ENCODE measurements at places on chromosomes 2 and 18.

DNA sequence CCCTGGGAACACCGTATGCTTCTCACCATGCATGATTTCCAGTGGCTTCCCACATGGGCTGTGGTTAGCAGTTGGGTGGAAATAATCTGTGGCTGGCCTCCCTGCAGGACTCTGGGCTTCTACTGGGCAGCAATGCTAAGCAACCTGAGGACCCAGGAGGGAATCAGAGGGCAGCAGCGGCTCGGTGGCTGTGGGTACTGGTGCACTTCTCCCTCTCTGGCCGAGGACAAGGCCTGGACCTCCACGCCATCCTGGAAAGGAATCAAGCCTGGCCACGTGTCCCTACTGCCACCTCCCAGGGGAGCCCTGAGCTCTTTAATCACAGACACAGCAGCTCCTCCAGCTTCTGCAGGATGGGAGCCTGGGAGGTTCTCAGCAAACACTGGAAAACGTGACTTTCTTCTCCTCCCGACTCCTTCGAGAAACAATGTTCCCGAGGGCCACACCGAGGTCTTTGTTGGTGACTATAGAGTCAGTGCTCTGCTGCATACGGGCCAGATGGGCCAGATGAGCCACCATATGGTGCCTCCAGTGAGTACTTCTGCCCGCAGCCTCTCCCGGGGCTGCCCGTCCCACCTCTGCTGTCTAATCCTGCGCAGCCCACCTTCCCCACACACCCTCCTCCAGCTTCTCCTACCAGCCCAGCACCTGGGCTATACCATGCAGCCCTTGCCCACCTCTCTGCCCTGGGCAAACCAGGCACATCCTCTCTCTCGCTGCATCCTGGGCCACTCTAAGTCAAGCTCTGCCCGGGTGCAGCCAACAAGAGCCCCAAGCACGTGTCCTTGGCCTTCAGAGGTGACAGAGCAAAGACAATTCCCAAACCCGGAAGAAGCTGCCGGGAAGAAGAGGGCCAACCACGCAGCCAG lies 42.8 kb upstream of the OTOS start:
- no peak for DNase-seq

- no peak for DNase-seq
Observed at GRCh38 chr2:96895746-96896651, 26.1 kb upstream of the SEMA4C start.

GRCh38 chr2:194380011-194380410 lies 1277.0 kb upstream of the SLC39A10 start:
- DNase-seq: no peak

DNA sequence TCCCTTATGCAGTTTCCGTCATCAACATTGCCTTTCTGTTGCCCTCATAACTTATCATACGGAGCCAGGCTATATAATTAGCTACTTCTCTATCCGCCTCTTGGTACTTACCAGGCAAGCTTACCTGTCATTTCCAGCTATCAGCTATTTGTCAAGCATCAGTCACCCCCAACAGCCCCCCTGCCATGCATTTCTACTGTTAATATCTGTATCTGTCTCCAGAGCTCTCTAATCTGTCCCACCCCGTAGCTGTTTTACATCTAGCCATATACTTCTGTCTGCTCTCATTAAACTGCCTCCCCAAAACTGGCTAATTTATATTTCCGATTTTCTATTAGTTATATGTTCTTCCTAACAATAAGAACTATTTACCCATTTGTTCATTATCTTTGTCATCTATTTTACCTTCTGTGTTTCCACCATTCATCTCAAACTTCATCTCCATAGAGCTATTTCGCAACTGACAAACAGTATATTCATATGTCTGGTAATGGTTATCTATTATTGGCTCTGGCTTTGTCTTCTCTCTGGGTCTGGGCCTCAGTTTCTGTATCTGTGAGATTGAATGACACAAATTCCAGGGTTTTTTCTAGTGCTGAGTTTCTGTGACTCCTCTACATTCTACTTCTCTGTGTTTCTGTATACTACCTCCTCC lies 9.6 kb downstream of the EMX1 start:
- DNase-seq: no peak

DNA sequence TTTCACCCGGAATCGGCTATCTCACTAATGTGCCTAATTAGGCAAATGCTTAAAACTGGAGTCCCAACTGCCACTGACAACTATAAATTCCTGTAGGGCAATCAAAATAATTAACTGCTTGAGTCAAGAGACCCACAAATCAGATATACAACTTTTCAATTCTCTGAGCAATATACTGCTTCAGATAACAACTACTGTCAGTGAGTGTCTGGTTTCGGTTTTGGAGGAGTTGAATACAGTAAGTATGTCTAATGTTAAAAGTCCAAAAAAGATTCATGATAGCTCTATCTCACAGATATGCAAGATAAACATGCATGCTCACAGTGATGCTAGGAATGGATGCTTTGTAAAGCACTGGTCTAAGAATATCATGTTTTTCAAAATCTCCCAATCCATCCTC lies 283.3 kb downstream of the NRXN1 start:
- DNase-seq: no peak

DNA sequence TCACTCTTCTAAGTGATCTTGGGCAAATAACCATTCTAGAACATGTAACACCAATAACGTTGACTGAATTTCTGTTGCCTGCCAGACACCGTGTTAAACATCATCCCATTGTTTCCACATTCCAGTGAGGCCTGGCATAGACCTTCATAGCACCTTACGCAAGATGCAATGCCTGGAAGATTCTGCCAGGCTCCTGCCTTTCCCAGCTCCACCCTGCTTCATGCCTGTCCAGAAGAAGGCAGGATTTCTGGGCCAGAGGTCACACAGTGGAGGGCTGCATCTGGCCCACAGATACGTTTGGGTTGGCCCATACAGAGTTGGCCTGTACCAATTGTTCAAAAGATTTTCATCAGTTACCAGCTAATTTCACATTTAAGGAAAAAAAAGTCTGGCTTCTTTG lies 46.3 kb downstream of the EN1 start:
- no peak for DNase-seq

GRCh38 chr2:239444626-239445577 lies 44.1 kb upstream of the HDAC4 start:
- no peak for DNase-seq

- no peak for DNase-seq
Observed at GRCh38 chr2:208406474-208407451, at the start of gene PTH2R. Gene PTH2R, plus strand, starts transcription at chr2:208406792. Its CDS starts 252 bp downstream, at chr2:208407044.

DNA sequence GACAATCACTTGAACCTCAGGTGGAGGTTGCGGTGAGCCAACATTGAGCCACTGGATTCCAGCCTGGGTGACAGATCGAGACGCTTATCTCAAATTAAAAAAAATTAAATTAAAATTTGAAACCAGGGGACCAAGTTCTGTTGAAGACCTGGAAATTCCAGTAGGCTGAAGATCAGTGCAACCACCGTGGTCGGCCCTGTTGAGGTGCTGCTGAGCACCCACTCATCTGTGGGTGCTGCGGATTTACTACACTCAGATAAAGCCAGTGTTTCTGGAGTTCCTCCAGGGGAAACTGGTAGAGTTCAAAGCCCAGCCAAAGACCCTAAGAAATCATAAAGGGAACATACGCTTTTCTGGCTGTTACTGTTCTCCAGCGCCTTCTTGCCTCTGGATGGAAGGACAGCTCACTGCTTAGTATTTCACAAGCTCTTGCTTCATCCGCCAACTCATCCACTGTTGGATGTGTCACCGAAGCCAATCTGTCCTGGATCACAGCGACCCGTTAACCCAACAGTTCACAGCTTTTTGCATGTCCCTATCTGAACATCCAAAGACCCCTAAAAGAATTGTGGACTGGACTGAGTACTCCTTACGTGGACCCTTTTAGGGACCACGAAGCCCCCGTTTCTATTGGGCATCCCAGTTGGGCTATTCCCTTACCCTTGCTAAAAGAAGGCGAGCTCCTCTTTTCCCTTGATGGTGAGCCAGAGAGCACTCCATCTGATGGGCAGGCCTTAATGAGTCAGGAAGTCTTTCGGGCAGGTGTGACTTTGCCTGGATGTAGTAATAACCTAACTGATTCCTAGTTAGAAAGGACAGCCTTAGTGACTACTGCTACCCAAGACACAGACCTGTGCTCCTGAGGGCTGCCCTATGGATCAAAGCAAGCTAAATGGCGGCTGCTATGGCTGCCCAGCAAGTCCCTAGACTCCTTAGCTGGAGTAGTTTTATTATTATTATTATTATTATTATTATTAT lies 6.0 kb upstream of the ALPP start:
- no peak for DNase-seq

DNA sequence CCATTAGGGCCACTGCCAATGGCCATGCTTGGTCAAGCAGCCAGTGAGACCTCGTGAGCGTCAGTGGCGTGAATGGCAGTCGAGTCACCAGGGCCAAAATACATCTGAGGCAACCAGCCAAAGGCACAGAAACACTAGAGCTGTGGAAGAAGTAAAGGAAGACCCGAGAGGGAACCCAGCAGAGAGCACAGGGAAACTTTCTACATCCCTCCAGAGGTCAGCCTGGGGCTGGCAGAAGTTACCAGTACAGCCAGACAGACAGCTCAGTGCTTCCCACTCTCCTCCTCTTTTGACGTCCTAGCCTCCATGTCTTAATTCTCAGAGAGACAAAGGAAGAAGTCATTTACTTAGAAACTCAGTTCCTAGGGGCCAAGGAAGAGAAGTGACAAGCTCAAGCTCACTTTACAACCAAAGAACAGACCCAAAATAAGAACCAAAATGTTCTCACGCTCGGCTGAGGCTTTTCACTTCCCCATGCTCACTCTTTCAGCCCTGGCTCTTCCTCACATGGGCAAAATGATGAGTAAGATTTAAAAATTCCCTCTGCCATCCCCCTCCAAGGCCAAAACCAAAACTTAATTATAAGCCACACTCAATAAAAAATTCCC lies 8.7 kb downstream of the CYRIA start:
- DNase-seq: no peak

- no peak for DNase-seq
Observed at GRCh38 chr2:175030380-175031271, 25.4 kb upstream of the CHN1 start.

DNA sequence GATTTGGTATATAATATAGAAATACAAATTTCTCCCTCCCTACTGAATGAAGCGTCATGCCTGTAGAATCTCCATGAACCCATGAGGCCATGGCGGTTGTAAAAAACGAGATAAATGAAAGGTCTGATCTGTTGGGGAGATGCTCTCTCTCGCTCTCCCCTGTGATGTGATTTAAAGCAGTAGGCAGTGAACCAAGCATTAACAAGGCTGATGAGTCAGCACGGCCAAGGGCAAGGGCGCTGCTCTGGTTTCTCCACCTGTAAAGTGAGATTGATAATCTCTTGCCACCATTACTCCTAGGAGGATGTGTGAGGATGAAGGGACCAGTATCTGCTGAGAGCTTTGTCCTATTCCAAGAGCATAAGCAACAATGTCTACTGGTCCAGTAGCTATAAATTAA lies 553.3 kb downstream of the CMPK2 start:
- no peak for DNase-seq

GRCh38 chr2:205772983-205773382 lies 90.7 kb downstream of the NRP2 start:
- DNase-seq: no peak

DNA sequence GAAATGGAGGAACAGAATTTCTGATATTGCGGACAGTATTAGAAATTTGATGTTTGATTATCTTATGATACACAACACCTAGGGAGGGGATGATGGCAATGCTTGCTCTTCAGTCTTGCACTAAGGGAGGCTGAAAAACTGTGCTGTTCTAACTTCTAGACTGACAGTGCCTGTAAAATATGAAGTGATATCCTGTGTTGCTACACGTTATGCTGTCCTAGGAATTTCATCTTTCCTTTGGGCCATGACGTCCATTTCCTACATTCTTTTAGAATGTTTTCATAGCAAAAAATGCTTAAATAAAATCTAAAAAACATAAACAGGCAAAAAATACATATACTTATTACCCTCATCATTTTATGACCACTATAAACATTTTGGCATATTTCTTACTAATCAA lies 55.3 kb downstream of the OSBPL1A start:
- DNase-seq: no peak

DNA sequence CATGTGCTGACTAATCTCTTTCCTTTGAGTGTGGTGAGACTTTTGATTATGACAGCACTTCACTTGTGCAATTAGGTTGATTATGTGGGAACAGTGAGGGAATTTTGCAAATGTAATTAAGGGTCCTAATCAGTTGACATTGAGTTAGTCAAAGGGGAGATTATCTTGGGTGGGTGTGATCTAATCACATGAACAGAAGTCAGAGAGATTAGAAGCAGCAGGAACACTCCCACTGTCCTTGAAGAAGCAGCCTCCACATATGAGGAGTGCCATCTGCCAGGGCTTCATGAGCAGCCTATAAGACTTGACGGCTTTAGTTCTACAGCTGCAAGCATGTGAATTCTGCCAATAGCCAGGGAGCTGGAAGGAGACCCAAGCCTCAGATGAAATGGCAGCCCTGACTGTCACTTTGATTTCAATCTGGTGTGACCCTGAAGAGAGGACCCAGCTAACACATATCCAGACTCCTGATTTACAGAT lies 89.4 kb upstream of the APCDD1 start:
- DNase-seq: no peak

- DNase-seq: no peak
Observed at GRCh38 chr2:10045561-10046355, 2.4 kb downstream of the KLF11 start.

- no peak for DNase-seq
Observed at GRCh38 chr18:66534110-66534509, 69.8 kb downstream of the CDH19 start.

- DNase-seq: no peak
Observed at GRCh38 chr2:205424326-205424725, 258.0 kb upstream of the NRP2 start.

- DNase-seq: no peak
Observed at GRCh38 chr2:148965623-148966437, 72.7 kb upstream of the LYPD6B start.

Measured in activated CD4-positive, alpha-beta T cell treated with anti-CD3 and anti-CD28 coated beads for 4 hours (primary cell).